ENCODE measurements at places on chromosomes 3 and 15.

GRCh38 chr15:42331235-42331634, 28.1 kb upstream of the CAPN3 start:
- no peak for DNase-seq

- no peak for DNase-seq
These were observed at the start of gene CCR2 for GRCh38 chr3:46353647-46354410. Gene CCR2 (plus strand): TSS chr3:46354111. CDS start chr3:46357528, 3,417 bp downstream.

- no peak for DNase-seq
These were observed 68.4 kb downstream of the FSIP1 start for GRCh38 chr15:39714251-39714650.

DNA sequence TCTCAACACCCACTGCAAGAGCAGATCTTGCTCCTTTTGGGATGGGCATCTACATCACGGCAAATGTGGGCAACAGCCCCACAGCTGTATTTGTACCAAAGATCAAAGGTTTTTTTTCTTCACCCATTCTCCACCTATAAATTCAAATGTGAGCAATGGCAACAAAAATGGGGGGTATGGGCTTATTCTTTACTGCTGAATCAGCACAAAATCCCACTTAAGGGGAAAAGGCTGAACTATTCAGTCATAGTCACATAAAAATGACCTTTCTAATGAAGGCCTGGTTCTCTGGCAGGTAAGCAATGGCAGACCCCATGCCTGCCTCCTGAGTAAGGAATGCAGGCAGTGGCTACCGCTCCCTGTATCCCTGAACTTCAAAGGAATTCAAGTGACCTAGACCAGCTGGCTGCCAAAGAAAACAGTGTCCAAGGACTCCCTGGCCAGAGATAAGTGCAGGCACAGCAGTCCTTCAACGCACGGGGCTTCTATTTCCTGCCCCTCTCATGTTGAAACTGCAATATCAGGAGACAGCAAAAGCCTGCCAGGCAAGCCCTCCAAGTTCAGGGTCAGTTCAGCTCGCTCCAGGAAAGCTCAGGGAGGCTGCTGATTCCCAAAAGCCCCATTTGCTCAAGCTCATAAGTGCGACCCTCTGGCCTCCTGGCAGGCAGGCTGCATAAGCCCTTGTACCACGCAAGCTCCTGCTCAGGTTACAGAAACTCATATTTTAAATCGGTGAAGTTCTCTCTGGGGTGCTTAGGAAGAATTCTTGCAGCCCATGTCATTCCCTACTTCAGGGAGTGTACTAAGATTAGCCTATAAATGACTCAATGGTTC, 134.1 kb downstream of the PDZRN3 start:
- DNase-seq = peak; percentile 19

- no peak for DNase-seq
These were observed 288.7 kb downstream of the EPHB1 start for GRCh38 chr3:135083756-135084155.

- no peak for DNase-seq
These were observed 422.2 kb downstream of the FHIT start for GRCh38 chr3:60829058-60829457.

- DNase-seq = no peak
These were observed 92.1 kb downstream of the SLC49A4 start for GRCh38 chr3:122886946-122887345.

DNA sequence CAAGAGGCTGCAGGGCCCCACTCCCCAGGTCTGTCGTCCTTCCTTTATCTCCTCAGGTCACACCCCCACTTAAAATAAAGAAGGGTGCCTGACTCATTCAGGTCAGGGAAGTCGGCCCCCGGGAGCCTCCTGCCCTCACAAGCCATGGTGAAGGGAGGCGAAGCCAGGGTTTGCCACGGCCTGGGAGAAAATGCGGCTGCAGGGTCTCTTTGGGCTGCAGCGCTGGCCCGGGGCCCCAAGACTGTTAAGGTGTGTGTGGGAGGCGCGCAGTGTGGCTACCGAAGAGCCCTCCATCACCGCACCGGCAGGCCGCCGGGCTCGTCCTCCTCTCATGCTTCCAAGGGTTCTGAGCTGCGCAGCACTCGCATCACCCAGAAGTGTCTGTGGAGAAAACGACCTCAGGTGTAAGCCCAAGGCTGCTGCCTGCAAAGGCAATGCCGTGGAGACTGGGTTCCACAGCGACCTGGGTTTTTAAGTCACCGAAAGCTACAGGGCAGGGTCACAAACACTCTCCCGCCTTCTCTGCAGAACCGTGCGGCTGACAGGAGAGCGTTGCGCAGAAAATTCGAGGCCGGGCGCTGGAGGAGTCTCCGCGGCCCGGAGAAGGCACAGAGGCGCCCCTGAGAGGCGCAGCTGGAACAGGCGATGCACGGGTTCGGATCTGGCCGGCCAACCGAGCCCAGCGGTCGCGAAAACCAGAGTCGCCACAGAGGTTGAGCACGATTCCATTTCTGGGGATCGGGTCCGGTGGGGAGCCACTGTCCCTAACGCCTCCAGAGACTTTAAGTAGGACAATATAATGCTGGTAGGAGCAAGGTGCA, 8.7 kb downstream of the FOXL2 start:
- DNase-seq = peak; percentile 8

GRCh38 chr15:32887090-32887489, 169.3 kb downstream of the GREM1 start:
- peak; percentile 52 for DNase-seq

GRCh38 chr3:77885381-77885780, 845.5 kb downstream of the ROBO2 start:
- DNase-seq = no peak

GRCh38 chr3:25723802-25724201, 59.1 kb upstream of the TOP2B start:
- no peak for DNase-seq

DNA sequence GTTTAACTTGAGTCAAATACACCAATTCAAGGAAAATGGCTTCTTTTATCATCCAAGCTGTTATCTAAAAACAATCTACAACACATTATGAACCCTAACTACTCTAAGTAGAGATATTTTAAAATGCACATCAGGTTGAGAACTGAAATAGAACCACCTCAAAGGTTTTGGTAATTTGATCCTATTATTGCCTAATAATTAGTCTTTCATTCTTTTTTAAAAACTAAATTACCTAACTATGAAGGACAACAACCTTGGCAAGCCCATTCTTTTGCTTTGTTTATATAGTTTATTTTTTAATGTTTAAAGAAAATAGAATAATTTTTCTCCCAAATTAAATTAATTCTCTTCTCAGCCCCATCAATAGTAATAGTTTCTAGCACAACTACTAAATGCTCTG, 61.1 kb upstream of the PPIB start:
- no peak for DNase-seq

GRCh38 chr3:177284383-177284881, 87.2 kb upstream of the TBL1XR1 start:
- peak; percentile 90 for DNase-seq

GRCh38 chr3:120258009-120258408, 27.0 kb downstream of the GPR156 start:
- no peak for DNase-seq

- no peak for DNase-seq
These were observed 62.1 kb downstream of the CAPN3 start for GRCh38 chr15:42421376-42421775.

DNA sequence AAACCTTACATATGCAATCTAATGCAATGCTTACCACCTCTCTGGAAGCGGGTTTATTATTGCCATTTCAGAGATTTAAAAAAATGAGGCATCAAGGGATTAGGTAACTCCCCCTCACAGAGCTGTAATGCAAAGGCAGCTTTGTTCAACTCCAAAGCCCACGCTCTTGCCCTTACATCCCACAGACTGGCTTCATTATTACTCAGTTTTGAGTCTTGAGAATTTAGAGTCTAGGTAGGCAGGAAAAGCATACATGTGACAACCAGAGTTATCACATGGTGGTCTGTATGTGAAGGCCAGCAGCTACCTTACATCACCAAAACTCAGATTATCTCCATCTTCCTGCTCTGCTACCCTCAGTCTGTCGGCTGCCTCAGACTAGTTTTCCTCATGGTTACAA, 326.9 kb downstream of the UACA start:
- no peak for DNase-seq

- no peak for DNase-seq
These were observed 163.1 kb downstream of the ZNF385D start for GRCh38 chr3:21587894-21588293.

GRCh38 chr15:38389924-38390542, 63.9 kb upstream of the FAM98B start:
- DNase-seq = peak; percentile 60

- DNase-seq = no peak
These were observed 61.4 kb upstream of the ARHGEF26 start for GRCh38 chr3:154059833-154060232.

- peak; percentile 71 for DNase-seq
These were observed 815 bp downstream of the ULK4 start for GRCh38 chr3:41960826-41961750.

DNA sequence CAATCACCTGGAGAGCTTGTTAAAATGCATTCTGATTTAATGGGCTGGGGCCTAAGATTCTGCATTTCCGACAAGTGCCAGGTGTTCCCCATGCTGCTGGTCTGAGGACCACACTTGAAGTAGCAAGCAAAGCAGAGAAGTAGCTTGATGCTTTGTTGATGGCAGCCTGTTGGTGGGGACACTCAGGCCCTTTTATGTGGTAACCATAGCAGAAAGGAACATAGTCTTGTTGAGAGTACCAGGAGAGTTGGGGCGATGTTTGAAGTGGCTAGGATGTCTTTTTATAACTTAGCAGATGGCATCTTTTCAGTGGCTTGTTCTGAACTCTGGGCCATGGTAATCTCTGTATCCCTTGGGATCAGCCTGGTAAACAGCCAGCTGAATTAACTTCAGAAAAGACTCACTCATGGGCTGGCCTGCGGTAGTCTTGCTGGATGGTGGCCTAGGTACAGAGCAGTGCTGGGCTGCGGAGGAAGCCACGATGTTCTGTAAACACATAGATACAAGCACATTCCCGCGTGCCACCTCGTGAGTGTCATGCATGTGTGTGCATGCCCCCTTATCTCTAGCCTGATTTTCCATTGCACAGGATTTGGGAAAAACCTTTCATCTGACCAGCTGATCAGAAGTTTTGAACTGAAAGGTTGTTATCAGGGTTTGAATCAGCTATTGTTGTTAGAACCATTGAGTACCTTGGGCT, 292.4 kb upstream of the LRRFIP2 start:
- DNase-seq = no peak

DNA sequence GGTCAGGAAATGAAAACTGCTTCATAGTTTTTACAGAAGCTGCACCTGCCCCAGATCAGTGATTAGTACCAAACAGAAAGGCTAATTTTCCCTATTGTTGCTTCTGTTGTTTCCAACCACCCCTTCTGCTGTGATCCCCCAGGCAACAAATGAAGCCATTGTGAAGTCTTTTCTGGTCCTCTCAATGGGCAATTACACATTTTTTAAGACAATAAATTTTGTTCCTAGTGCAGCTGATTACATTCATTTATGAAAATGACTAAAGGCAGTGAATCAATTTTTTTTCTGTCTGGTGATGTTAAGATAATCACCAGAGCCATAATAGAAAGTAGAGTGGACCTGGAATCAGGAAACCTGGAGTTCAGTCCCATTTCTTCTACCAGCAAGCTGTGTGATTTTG, 32.7 kb downstream of the GLDN start:
- no peak for DNase-seq

DNA sequence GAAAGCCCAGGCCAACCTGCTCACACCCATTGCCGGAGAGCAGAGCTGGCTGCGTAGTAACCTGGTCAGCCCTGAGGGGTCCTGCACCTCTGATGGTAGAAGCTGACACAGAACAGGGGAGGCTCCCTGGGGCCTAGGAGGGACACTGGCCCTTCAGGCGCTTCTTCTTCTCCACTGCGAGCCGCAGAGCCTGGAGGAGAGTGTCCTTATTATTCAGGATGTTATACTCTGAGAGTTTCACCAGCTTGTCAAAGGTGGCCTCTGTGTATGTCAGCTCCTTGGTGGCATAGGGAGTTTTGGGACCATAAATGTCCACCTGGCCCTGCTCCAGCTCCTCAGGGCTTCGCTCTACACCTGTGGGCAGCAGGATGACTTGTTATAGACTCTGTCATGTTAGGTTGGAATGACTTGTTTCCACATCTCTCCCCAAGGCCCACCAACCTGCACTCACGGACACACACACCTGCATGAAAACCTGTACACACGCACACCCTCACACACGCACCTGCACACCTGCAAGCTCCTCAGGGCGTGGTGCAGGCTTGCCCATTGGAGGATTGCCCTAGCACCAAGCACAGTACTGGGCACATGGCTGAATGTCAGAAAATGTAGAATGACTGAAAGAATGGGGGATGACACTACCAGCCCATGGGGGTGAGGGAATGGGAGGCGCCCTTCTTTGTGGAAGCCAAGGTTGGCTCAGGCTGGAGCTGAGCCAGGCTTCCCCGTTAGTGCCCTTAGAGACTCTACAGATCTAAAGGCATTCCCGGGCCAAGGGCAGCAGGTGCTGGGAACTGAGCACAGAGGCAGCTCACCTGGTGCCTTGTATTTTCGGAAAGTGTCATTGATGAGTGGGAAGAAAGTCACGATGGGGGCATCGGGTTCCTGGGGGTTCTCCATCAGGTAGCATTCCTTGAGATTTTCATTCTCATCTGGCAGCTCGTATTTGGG, 11.5 kb upstream of the EHD4 start:
- DNase-seq = no peak

- no peak for DNase-seq
These were observed 21.3 kb downstream of the LRIG1 start for GRCh38 chr3:66479532-66479947.

GRCh38 chr3:20975188-20975651, 775.8 kb downstream of the ZNF385D start:
- no peak for DNase-seq

DNA sequence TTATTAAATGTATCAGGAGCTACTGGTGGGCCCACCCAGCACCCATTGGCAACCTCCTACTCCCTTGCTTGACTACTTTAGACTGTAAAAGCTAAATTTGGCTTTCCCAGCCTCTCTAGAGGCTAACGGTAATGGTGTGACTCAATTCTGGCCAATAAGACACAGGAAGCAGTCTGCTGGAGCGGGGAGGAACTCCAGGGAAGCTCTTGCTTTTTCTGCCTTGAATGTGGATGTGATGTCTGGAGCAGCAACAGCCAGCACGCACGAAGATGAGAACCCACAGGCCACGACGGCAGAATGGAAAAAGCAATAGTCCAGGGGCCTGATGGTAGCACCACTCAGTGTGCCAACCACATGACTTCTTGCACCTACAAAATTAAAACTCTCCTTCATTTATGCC, 39.9 kb downstream of the RAB6B start:
- peak; percentile 3 for DNase-seq

- no peak for DNase-seq
These were observed 11.2 kb upstream of the HOMER2 start for GRCh38 chr15:82963471-82964341.

DNA sequence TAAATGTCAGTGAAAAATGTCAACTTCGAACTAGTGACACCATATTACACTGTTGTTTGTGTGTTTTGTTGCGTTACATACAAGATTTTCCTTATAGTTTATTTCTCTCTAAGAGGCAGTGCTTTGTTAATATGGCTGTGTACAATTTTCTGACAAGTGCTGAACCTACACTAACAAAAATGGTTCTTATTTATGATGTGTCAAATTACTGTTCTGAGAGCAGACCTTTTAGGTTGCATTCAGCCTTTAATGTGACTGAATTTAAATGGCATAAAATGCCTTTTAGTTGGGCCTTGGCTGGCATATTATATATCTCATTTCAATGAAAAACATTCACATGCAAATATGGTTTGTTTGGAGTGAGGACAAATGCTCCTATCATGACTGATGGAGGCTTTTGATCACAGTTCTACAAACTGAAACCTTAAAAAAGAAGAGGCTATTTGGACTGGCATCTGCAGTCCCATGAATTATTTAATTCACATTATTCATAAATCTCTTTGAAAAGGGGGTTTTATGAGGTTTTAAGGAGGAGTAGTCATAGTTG, 750.6 kb downstream of the CADM2 start:
- DNase-seq = no peak

GRCh38 chr15:40731034-40731433, 24.0 kb downstream of the RMDN3 start:
- no peak for DNase-seq
